ENCODE measurements at places on chromosomes 4 and X.

DNA sequence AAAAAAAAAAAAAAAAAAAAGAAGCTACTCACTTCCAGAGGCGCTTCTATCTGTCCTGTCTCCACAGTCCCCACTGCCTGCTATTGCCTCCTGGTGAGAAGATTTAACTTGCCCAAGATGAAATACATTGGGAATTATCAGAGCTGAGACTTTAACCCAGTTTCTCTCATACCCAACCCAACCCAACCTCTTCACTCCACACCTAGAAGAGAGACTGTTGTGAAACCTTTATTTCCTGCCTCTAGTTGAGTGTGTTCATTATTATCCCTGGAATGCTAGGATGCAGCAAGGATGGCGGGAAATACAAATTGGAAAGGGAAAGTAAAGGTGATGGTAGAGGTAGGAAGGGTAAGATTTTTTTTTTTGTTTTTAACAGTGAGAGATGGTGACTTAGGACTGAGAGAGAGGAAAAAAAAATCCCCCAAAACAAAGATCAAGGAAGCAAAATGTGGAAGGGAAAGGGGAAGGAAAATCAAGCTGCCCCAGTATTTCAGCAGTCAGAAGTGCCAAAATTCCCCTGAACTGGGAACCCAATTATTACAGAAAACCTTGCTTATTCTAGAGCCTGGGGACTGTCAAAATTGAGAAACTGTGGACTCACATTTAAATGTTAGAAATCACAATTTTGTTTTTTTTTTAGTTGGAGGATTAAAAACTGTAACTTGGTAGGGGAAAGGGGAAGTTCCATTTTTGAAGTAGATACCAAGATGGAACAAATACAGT, 253.0 kb downstream of the PTTG2 start:
- DNase-seq, result no peak

GRCh38 chr4:80307774-80308465, 27.6 kb upstream of the CFAP299 start:
- DNase-seq, result peak; percentile 52

DNA sequence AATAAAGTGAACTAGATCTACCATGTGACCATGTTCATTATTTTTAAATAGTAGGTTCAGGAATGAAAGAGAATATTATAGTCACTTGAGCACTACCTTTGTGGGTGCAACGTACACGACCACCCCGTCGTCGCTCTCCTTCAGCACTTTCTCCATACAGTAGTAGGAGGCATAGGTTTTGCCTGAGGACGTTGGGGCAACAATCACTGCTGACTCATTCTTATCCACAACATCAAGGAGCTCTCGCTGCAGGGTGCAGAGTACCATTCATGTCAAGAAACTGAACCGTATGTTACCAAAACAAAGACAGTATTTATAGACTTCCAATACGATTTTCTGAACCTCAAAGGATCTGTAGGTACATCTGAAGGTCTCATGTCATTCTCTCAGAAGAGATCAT, 44.7 kb downstream of the DDX60 start:
- no peak for DNase-seq

- peak; percentile 43 for DNase-seq
Observed at GRCh38 chrX:155048977-155049619, 21.8 kb downstream of the CMC4 start.

DNA sequence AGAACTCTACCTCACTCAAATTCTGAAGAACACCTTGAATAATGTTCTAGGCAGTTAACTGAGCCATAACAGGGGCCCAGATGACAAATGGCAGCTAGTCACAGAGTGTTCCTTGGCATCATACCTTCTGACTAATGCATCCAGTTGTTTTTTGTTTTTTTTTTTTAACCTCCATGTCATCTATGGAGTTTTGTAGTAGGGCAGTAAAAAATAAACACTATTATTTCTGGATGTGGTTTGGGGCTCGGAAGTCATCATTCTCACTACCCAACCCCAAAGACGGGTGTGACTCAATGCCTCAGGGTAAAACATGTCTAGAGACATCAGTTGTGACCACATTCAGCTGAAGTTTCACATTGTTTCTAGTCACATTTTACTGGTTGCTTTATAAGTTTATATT, 31.2 kb upstream of the MCF2 start:
- peak; percentile 41 for DNase-seq

DNA sequence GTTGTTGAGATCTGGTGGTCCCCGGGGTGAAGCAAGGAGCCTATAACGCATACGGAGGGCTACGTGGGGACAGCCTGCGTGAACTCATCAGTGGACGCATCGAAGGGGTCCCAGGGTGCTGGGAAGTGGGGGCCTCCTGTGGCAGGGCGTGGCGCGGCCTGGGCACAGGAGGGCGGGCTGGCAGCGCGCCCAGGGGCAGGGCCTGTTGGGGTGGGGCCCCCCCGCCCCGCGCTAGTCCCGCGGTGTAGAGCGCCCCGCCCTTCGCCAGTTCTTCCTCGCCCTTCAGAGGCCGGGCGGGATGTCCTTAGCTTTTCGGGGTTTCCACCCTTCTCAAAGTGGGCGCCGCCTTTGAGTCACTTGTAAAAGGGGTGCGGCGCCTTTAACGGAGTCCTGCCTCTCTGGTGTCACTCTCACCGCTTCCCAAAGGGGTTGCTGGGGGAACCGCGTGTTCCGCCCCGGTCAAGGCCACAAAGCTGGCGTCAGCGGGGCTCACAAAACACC, 632 bp downstream of the PLP2 start:
- DNase-seq, result peak; percentile 60

- peak; percentile 100 for DNase-seq
Observed at GRCh38 chr4:92234393-92235176, 69.2 kb upstream of the GRID2 start.

GRCh38 chr4:6891436-6892170, 18.0 kb upstream of the TBC1D14 start:
- DNase-seq, result peak; percentile 44
